ENCODE measurements at places on chromosomes 16 and 17.

- no peaks in the 10 kb centered on the region for H3K4me1 ChIP-seq
- DNase-seq = no peak
- H3K4me3 ChIP-seq = no peak overlapping the region
These were observed 81.9 kb downstream of the AIPL1 start for GRCh38 chr17:6352801-6353560.

- no peaks in the 10 kb centered on the region for H3K27me3 ChIP-seq
- DNase-seq = no peak
- peaks cover 17% of the 10 kb centered on the region for H3K4me1 ChIP-seq
- no peaks in the 10 kb centered on the region for H3K36me3 ChIP-seq
These were observed 5.0 kb upstream of the CCDC42 start for GRCh38 chr17:8749616-8750015.

GRCh38 chr16:890217-890616, 80.6 kb downstream of the LMF1 start:
- DNase-seq = no peak
- H3K27ac ChIP-seq = no peak overlapping the region

- peaks cover 56% of the 10 kb centered on the region for H3K27me3 ChIP-seq
- DNase-seq = no peak
These were observed 58.9 kb downstream of the CFDP1 start for GRCh38 chr16:75374388-75374787.

GRCh38 chr17:75205793-75206163, 299 bp downstream of the NUP85 start:
- peaks cover 9% of the 10 kb centered on the region for H3K4me1 ChIP-seq
- H3K27me3 ChIP-seq = no peaks in the 10 kb centered on the region
- no peak for DNase-seq

DNA sequence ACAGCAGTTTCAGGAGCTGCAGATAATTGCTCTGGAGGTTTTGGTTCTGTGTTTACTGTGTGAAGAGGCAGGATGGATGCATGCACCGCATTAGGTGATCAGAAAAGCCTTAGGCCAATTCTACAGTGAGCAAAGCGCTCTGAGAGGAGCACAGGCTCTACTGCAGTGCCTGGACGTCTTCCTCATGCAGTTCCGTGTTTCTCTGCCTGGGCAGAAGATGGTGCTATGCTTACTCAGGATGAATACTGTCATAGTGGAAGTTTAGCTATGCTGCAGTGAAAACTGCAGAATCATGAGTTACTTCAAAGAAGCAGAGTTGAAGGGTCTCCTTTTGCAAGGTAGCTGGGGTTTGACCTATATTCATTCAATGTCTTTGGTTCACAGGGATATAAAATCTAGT, 1012.4 kb downstream of the KCNJ18 start:
- no peaks in the 10 kb centered on the region for H3K36me3 ChIP-seq
- no peaks in the 10 kb centered on the region for H3K27me3 ChIP-seq
- H3K4me1 ChIP-seq = no peaks in the 10 kb centered on the region

GRCh38 chr16:10579965-10580882, at the start of gene EMP2:
Gene EMP2, minus strand, starts transcription at chr16:10580598. Its CDS starts 32,981 bp downstream, at chr16:10547617.
- no peak within 1 kb of the TSS for H3K27ac ChIP-seq
- H3K27me3 ChIP-seq = peaks cover 12% of the 10 kb centered on the region
- peak; percentile 23 for DNase-seq
- H3K36me3 ChIP-seq = no peaks in the 10 kb centered on the region
- peak within 1 kb of the TSS; percentile 38 for H3K4me3 ChIP-seq

DNA sequence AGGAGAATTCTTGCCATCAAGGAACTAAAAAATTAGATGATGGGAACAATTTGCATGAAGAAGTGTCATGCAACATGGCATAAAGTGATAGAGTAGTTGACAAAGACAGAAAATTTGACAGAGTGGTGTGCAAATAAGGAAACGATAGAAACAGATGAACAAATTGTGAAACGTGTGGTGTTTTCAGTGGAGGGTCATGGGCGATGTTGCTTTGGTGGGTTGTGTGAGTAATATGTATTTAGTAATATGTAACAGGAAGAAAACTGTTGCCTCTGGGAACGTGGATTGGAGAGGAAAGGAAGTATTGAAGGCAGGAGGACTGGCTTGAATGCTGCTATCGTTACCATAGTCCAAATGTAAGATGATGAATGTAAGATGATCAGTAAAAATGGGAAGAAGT, 3.6 kb downstream of the COX10 start:
- H3K27me3 ChIP-seq = no peaks in the 10 kb centered on the region
- no peak overlapping the region for H3K4me3 ChIP-seq
- H3K27ac ChIP-seq = no peak overlapping the region

DNA sequence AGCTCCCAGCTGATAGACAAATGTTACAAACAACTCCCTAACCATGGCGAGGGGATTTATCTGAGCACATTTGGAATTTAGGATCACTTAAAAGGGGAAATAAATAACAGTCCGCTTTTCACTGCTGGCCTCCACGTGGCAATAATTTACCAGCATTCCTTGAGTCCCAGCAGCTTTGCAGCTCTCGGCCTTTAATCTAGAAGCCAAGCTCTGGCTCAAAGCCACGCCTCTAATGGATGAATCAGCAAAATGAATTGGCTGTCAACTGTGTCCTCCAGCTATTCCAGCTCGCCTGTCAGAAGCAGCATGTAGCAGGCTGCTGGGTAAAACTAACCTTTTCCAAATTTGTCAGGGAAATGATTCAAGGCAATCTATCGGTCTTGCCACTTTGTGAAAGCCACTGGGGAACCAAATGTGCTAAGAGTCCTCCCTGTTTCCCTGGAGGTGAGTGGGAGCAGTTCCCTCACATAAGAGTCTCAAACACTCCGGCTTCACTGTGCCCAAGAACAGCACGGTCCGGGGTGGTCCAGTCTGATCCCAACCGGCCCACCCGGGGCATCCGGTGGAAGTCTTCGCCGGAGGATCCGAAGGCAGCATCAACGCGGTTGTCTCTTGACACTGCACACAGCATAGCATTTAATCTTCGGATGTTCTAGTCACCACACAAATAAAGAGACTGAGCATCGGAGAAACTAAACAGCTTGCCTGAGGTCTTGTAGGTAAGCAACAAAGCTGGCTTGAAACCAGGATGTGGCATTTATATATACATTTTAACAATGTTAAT, 143.3 kb downstream of the PARN start:
- H3K27ac ChIP-seq = no peak overlapping the region
- DNase-seq = no peak
- no peak overlapping the region for H3K4me3 ChIP-seq

Measured in B cell (primary cell).